ENCODE measurements at places on chromosomes 3 and 15.

GRCh38 chr15:70140543-70141375 is 43.0 kb upstream of the TLE3 start:
- no peak for DNase-seq

DNA sequence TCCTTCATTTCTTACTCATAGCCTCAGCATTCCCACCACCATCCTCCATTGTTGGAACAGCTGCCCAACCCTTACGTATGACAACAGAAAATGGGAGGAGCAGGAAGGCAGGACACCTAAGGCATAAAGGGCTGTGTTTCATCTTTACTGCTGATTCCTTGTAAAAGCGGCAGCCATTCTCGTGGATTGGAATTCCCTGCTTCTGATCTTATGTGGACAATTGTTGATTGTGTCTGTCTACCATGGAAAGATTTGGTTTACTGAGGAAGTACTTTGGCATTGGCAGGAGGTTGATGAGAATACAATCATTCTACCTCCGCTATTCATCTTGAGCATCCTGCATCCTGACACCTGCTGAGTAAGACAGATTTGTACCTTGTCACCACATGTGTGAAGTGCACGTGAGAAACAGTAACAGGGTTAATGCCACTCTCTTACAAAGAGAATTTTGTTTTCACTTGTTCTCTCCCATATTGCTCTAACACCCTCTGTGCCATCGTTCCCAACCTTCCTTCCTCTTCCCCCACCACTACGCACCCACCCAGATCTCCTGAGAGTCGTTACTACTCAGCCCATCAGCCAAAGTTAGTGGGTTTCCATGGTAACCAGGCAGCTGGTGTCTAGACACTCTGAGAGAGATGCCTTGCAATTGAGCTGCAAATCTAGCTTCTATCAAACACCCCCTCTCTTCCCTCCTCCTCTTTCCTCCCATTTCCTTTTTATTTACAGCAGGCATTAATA is 75.7 kb downstream of the GAP43 start:
- peak; percentile 41 for DNase-seq

GRCh38 chr3:124235446-124235845 is 243.5 kb upstream of the ROPN1 start:
- DNase-seq, result no peak

DNA sequence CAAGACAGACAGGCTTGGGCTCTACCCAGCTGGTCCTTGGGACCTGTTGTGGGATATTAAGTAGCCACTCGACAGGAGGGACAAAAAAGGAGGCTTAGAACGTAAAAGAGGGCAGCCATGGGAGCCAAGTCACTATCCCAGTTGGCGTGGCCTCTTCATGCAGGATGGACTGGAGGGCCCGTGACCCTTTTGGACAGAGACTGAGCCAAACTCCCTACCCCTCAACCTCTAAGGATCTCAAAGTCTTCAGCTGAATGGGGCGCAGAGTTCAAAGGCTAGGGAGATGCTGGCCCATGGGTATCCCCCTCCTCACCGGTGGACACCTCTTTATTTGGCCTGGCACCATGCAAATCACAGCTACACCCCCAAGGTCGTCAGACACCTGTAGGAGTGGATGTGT is 57.8 kb upstream of the SEC13 start:
- no peak for DNase-seq

DNA sequence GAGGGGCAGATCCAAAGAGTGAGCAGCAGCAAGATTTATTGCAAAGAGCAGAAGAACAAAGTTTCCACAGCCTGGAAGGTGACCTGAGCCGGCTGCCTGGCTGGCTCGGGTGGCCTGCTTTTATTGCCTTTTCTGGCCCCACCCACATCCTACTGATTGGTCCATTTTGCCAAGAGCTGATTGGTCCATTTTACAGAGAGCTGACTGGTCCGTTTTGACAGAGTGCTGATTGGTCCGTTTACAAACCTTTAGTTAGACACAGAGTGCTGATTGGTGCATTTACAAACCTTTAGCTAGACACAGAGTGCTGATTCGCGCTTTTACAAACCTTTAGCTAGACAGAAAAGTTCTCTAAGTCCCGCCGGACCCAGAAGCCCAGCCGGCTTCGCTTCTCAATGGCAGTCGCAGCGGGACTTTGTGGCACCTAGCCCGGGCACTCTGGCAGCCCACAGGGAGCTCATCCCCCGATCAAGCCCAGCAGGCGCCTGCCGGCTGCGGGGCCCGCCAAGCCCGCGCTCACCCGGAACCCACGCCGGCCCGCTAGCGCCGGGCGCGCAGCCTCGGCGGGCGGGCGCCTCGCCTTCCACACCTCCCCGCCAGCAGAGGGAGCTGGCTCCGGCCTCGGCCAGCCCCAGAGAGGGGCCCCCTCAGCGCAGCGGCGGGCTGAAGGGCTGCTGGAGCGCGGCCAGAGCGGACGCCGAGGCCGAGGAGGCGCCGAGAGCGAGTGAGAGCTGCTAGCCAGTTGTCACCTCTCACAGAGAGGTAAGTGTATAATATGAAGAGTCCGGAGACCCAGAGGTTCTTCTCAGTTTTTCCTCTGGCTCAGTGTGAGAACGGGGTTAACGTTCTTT is 339.2 kb downstream of the CHL1 start:
- peak; percentile 62 for DNase-seq

- no peak for DNase-seq
Observed at GRCh38 chr3:53079147-53079546, 33.3 kb upstream of the SFMBT1 start.

DNA sequence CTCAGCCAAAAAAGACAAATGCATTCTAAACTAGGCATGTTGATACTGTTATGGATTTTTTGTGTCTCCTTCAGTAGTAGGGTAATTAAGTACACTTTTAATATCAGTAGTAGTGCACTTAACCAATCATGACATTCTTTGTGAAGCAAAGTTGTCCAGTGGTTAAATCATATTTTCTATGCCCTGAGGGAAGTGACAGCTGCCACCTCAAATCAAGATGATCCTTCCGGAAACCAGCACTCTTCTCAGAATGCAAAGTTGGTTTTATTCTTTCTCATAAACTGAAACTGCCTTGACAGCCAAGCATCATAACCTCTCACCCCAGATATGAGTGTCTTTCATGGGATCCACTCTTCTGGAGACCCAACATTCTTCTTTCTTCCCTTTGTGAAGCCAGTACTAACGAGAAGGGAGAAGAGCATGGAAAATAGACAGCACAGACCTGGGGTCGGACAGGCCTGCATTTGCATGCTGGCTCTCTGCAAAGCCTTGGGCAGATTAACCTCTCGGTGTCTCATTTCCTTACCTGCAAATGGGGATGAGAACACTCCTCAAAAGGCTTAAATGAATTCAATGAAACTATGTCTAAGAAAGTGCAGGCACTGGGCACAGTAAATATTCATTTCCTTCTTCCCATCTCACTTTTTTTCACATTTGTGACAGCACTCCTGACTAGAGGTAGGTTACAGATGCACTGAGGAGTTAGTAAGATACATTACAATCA is 13.2 kb downstream of the AAGAB start:
- DNase-seq, result no peak

- DNase-seq, result peak; percentile 26
Observed at GRCh38 chr15:40787991-40788390, 18.2 kb downstream of the C15orf62 start.

DNA sequence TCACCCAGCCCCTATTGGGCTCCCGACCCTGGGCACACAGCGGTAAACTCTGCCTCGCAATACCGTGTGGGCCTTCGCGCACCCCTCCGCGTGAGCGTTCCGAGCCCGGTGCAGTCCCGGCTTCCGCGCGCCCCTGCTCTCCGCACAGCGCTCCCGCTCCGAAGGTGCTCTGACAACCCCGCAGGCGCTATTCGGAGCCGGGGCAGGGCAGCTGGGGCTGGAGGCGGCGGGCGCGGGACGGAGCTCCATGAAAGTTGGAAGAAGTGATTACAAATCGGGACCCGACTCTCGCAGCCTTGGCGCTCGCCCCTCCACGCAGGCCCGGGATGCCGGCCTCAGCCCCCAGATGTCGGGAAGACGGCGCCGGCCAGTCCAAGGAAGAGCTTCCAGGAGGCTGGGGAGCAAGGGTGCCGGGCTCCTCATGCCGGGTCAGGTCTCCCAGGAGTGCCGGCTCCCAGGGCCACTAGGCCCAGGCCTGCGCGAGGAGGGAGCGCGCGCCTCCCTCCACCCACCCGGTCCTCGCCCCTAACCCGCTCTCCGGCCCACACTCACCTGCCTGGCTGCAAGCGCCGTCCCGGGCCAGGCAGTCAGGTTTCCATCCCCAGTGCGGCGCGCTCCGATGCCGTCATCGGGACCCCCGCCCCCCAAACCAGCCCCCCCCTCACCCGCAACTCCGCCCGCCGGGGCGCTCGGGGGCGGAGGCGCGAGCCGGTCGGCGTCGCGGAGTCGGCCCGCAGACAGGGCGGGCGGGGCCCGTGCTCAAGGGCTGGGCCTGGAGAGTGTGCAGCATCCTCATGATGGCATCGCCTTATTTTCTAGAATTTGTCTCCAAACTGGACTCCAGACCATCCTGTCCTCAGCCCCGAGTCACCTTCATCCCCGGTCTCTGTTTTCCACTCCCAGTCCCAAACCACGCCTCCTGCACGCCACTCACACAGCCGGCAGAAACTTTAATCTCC is at the start of gene KIF7:
Gene KIF7, minus strand, starts transcription at position 621 of the 959 bp plus-strand sequence. CDS start 2,537 bp downstream, outside the sequence.
- peak; percentile 27 for DNase-seq

- no peak for DNase-seq
Observed at GRCh38 chr3:123755085-123755484, 129.0 kb downstream of the MYLK start.

DNA sequence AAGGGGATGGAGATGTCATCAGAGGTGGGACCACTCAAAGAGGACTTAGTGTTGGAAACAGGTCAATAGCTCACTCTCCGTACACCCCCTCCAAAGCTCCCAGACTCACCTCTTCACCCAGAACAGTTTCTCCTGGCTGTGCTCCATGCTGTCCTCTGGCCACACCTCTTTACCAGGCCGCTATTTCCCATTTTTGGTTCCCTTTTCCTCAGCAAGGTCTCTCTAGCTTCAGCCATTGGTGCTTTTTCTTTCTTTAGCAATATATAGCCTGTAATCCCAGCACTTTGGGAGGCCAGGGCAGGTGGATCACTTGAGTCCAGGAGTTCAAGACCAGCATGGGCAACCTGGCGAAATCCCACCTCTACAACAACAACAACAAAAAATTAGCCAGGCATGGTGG is 123.6 kb upstream of the SMAD3 start:
- DNase-seq, result no peak

DNA sequence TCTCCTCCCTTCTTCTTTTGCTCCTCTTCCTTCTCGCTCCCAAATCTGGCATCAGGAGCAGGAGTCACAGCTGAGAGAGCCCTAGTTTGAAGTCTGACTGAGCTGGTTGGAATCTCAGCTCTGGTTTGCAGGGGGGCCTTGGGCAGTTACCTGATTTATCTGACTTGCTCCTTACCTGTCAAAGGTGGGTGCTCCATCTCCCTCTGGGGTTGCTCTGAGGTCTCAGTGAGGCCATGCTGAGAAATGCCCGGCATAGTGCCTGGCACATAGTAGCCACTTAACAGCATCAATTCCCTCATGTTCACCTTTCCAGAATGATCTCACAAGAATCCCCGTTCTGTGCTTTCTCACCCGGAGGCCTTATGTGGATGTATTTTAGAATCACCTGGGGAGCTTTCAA is 121.2 kb upstream of the CTDSPL start:
- DNase-seq, result no peak

DNA sequence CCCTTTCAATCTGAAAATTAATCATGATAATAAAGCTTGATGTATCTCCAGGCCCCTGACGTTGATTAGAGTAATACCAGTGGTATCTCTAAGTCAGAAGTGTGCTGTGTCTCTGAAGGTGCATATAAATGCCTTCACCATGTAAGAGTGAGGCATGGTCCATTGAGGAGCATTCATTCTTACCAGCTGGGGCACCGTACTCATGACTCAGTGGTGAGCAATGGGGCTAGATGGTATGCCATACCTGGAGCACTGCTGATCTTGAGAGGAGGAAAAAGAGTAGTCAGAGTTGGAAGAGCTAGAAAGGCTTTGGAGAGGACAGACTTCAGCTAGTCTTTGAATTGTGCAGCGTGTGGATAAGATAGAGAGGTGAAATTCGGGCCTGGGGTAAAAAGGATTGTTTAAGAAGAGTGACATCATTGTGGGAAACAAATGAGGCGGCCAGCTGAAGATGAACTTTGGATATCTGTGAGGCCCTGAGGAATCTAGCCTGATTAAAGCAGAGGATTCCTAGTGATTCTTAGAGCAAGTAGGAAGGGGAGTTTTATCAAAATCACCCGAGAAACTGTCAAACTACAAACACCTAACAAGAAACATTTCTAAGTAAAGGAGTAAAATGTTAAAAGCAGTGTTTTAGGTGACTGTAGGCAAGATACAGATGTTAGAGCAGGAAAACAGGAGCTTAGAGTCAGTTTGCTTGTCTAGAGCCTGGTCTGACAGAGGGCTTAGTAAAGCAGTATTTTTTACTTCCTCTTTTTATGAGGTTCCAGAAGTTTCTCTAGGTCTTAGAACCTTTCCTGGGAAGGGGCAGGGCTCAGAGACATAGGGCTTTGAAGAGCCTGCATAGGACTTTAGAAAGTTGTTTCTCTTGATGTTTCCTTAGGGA is 13.6 kb downstream of the TMOD3 start:
- no peak for DNase-seq

- DNase-seq, result no peak
Observed at GRCh38 chr15:60697750-60698149, 218.8 kb upstream of the ICE2 start.

DNA sequence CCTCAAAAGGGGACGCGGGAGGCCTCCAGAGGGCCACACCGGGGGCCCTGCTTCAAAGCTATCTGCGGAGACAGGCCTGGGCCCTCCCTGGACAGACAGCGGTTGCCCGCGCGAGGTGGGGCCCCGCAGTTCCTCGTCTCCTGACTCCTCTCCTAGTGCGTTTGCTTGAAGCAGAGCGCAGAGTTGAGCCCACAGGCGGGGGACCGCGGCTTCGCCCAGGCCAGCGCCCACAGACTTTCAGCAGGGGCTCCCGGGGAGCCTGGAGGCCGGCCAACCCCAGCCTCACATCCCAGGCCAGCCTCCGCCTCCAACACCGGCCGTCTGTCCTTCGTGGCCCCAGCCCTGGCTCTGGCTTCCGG is 540 bp upstream of the ADAMTS7 start:
- DNase-seq, result no peak

- no peak for DNase-seq
Observed at GRCh38 chr15:59521443-59521842, 83.5 kb downstream of the FAM81A start.

Data from cerebellar cortex (tissue), 1 donor.